Stimulated activated CD4-positive, alpha-beta T cell treated with anti-CD3 and anti-CD28 coated beads, Interleukin-12 subunit alpha, Interleukin-12 subunit beta, amount 100 ng/mL, for 48 hours (primary cell): ENCODE measurements at places on chromosomes 2 and 18.

GRCh38 chr2:152462779-152463178, 127.8 kb downstream of the FMNL2 start:
- DNase-seq, result no peak

DNA sequence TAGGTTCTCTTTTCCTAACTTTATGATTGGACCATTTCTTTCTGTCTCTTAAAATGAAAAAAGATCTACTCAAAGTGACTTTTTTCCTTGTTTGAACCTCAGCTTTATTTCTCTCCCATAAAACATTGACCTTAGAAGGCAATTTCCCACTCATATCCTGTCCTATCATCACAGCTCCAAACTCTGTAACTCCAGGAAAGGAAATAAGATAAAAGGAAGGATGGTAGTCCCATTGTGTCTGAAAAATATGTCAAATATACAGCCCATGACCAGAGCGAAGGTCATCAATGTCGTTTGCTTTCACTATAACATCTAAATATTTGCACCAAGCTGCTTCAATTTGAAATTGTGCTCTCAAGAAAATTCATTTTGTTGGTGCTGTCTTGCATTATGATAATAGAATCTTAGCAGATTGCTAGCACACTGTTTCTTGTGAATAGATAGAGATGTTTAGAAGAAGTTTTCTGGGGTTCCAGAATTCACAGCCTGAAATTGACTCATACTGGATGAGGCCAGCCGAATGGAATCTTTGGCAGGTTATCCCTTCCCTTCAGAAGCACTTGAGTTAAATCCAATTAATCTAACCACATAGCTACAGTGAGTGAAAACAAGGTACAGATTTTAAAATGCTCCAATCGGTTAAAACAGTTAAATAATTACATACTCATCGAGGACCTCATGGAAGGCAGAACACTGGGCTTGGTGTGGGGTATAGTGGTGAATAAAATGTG, 95.1 kb downstream of the CRIM1 start:
- no peak for DNase-seq

DNA sequence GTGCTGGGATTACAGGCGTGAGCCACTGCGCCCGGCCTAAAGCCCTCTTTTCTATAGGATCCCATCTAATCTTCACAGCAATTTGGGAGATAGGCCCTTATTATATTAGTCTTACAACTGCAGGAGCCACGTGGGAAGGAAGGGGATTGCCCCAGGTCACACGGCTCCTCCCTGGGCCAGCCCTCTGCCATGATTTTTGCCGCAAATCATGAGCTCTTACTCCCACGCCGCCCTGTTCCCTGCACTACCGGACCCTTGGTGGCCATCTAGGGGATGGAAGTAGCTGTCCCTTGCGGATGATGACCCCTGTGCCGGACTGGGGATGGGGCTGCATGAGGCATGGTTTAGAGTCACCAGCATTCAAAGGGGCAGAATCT, 28.4 kb upstream of the PTMA start:
- DNase-seq, result no peak

GRCh38 chr2:11807156-11808015, 61.0 kb downstream of the LPIN1 start:
- no peak for DNase-seq

DNA sequence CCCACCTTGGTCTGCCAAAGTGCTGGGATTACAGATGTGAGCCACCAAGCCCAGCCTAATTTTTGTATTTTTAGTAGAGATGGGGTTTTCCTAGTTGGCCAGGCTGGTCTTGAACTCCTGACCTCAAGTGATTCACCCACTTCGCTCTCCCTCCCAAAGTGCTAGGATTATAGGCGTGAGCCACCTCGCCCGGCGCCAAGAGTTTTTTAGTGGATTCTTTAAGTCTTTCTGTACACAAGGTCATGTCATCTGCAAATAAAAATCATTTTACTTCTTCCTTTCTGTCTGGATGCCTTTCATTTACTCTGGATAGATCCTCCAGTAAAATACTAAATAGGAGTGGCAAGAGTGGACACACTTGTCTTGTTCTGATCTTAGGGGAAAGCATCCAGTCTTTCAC, 61.7 kb downstream of the KCMF1 start:
- DNase-seq, result no peak

DNA sequence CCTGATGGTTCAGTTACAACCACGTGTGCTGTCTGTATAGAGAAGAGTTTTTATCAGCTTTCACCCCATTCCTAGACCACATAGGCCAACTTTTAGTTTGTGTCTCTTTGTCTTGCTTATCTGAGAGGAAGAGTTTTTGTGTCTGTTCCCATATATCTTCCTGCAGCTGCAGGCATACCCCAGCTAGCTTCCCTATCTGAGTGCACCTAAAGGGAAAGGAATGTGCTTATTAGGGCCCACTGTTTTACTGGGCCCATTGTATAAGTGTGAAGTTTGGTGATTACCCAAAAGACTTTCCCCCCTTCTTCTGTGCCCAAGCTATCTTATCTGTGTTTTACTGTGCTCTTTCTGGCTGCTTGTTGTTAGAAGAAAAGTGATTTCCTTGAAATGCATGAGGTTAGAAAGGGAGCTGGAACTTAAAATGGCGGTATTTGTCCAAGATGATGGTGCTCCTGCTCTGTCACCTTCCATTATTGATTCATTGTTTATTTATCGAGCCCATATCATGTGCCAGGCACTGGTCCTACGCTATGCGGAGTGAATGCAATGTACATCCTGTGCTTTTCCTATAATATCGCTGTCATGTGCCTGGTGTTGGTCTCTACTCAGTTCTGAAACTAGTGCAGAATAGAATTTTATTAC, 57.2 kb downstream of the NYAP2 start:
- no peak for DNase-seq

- no peak for DNase-seq
These were observed 49.6 kb upstream of the BZW1 start for GRCh38 chr2:200762127-200762526.

DNA sequence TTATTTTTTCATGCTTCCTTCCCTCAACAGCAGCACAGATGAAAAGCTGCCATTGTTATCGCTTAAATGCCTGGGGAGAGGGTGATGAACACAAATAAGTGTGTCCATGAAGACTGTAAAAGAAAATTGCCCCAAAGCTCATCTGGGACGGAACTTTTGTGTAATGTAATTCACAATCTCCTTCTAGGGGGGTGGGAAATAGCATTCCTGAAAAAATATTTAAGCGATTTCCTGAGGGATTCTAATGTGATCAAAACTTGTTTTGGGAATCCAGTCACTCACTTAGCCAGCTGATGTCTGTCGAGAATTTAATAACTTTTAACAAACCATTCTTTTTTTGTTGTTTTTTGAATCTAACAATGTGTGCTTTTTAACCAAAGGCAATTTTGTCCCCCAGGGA, 427.9 kb downstream of the PLCL1 start:
- DNase-seq, result no peak

DNA sequence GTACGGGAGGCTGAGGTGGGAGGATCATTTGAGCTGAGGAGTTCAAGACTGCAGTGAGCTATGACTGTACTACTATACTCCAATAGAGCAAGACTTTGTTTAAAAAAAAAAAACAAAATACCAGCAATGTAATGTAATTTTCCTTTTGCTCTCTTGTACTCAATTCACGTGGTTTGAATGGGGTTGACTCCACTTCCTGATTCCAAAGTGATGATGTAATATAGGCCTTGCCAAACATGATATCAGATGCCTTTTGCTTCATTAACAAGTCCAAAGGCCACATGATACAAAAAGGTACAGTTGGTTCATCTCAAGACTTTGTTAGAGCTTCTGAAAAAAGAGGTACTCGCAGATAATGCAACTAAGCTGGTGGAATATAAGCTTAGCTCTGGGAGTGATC, 321.8 kb downstream of the ZEB2 start:
- no peak for DNase-seq

DNA sequence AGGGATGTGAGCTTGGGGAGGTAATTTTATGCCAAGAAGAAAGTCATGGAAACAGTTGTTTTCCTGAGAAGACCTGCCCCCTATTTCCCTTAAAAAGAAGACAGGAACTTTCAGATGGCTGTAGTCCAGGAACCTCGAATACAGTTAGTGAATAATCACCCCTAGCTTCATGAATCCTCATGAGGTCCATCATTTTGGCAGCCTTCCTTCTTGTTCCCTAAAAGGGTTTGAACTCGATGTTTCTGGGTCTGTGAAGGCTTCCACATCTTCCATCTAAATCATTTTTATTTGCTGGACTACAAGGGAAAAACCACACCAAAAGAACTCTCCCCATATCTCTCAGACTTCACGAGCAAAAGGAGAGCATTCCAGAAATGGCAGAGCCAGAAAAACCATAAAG, 290.8 kb downstream of the SLC4A3 start:
- no peak for DNase-seq

DNA sequence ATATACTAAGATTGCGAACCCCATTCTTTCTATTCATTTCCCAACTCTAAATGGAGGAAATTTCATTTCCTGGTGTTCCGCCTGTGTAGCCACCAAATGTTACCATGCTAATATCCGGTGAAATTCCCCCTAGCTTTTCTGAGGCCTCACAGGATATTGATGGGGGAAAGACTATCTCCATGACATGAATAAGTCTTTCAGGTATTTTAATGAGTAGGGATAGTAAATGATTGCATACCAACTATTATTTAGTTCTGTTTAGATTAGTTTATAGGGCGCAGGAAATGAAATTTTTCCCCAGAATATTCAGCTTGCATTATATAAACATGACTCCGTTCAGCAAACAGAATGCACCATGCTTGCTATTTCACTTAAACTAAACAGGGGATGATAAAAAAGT, 55.4 kb downstream of the COL5A2 start:
- DNase-seq, result no peak

- no peak for DNase-seq
These were observed 47.9 kb downstream of the ARHGEF33 start for GRCh38 chr2:38937548-38937947.

DNA sequence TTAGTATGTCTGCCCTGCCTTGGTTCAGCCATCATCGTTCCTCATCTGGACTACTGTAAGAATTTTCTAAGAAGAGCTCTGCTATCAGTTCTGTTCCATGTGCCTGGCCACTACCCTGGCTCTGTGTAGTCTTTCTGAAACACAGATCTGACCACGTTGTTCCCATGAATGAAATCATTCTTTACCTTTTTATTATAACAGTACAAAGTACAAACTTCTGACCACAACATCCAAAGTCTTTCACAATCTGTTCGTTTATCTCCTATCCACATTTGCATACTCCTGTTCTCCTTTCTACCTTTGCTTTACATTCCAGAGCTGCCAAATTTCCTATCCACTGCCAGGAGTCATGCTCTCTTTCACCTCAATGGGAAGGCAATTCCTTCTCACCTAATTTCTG, 284.6 kb upstream of the LRP1B start:
- no peak for DNase-seq

GRCh38 chr2:8049176-8049575, 632.7 kb upstream of the ID2 start:
- no peak for DNase-seq

DNA sequence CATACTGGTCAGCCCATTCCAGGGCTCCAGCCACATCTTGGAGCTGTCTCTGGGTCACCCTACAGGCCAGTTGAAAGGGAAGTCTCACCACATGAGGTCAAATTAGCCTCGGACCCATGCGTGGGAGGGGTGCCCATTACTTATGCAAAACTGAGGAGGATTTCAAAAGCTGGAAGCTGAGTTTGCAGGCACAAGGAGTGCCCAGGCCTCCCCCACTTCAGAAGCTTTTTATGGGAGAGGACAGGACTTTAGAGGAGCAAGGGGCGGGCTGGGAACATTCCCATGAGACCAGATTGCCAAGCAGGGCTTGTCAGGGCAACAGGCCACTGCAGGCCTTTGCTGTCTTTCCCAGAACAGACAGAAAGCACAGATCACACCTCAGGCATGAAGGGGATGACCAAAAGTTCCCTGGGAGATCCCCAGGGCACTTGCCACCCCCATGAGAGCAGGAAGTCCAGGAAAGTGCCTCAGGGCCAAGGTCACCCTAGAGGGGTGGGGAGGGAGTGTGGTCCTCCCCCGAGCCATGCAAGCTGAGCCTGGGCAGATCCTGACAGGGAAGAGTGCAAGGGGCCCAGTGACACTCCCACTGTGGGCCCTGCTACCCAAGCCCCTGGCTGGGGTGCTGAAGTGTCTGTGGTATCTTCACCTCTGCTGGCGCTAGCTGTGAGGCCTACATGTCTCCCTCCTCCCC, 267.7 kb downstream of the BCL11A start:
- DNase-seq, result no peak

DNA sequence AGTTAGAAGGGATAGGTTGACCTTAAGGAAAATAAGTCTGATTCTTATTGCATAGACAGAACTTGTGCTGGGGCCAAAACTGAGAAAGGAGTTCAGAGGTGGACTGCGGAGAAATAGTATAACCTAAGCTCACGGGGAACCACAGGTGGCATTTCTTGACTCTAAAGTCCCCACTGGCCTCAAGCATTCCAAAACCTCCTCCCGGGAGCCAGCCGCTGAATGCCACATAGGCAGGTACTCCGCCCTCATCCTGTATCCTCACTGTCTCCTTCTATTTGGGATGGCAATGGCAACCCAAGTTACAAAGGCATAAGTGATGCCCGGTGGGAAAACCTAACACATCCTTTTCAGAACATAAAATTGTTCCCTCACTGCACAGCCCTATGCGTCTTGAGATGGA, 173.0 kb downstream of the SP3 start:
- DNase-seq, result no peak

- DNase-seq, result no peak
These were observed 104.7 kb downstream of the ZFP36L2 start for GRCh38 chr2:43121580-43122314.

- DNase-seq, result no peak
These were observed 25.9 kb upstream of the RAPGEF4 start for GRCh38 chr2:172709566-172710291.

DNA sequence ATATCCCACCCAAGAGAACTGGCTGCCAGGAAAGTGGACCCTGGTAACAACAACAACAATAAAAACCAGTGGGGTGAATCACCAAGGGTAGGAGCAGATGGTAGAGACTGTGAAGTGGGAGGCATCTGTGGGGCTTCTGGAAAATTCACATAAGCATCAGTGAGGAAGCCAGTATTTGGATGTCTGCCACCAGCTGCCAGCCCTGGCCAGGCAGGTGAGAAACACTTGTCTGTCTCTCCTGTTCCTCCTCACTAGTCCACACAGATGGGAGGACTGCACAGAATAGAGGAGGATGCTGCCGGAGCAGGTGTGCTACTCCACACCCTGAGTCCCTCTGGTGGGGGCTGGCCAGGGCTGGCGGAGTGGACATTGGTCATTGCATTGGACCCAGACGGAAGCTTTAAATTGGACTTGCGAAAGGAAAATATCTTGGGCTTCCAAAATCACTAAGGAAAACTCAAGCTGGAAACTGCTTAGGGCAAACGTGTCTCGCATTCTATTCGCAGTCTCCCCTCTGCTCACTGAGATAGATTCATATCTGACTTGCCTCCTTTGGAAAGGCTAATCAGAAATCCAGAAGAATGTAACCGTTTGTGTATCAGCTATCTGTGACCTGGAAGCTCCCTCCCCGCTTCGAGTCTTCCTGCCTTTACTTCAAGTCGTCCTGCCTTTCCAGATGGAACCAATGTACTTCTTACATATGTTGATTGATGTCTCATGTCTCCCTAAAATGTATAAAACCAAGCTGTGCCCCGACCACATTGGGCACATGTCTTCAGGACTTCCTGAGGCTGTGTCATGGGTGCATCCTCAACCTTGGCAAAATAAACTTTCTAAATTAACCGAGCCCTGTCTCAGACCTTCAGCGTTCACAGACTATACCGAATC, 69.1 kb downstream of the NAB1 start:
- DNase-seq, result no peak
